ENCODE measurements at places on chromosomes 4 and X. TPM values are rescaled to one million over a fixed set of nuclear protein-coding genes. Genes with fewer than 3 reads are reported as not detected.

MAGEB1 gene
- not detected for total RNA-seq

DNA sequence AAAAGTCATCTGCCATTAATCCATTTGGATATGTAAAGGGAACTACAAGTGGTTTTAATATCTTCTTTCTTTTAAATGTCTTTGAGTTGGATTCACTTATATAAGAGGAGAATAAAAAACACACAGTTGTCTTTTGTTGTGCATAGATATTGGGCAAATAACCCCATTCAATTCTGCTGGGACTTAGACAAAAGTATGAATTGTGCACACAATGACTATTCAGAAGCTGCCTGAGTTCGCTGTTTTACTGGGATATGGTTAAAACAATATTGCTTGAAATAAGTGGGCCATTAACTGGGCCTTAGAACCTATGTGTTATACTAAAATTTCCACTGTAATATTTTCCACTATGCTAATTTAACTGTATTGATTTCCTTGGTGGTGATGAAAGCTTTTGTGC, 71.7 kb downstream of the PCYT1B start:
- no peak overlapping the region for H3K27ac ChIP-seq
- no peaks in the 10 kb centered on the region for H3K27me3 ChIP-seq
- no peak for DNase-seq
- peaks cover 3% of the 10 kb centered on the region for H3K4me1 ChIP-seq
- no peaks in the 10 kb centered on the region for H3K36me3 ChIP-seq

DNA sequence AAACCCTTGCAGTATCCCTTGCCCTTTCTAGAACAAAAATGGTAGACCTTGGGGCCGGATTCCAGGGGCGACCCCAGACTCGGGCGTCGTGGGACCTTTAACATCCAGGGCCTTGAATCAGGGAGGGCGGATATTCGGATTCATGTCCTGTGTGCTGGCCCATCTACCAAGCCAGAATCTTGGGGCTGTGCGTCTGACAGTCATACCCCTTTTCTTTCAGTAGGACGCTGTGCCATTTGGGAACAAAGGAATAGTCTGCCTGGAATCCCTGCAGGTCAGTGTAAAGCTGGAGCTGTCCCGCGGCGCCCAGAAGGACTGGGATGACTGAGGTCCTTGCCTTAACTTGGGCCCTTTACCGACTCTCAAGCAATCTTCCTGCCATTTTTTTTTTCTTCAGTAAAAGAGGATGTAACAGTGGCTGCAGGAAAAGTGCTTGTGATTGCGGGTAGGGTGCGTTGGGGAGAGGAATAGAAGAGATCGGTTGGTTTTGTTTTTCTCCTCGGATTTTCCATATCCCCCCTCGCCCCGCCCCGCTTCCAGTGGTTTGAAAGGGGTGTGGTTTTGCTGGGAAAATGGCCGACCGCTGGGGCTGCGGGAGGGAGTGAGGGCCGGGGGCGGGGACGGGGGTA, 518 bp downstream of the ARMCX1 start:
- H3K27me3 ChIP-seq = peaks cover 9% of the 10 kb centered on the region
- H3K36me3 ChIP-seq = no peaks in the 10 kb centered on the region
- H3K27ac ChIP-seq = no peak overlapping the region
- peak overlapping the region; percentile 70 for H3K4me3 ChIP-seq

FGF16 gene
- total RNA-seq = not detected

CTAG1A gene
- total RNA-seq = not detected

GRCh38 chrX:142156567-142156966, 48.5 kb downstream of the MAGEC2 start:
- no peak overlapping the region for H3K4me3 ChIP-seq
- no peak for DNase-seq
- H3K27ac ChIP-seq = no peak overlapping the region
- H3K36me3 ChIP-seq = no peaks in the 10 kb centered on the region
- no peaks in the 10 kb centered on the region for H3K27me3 ChIP-seq

GRCh38 chr4:183142571-183143550, 43.8 kb downstream of the WWC2 start:
- no peak overlapping the region for H3K27ac ChIP-seq
- no peak overlapping the region for H3K4me3 ChIP-seq
- H3K27me3 ChIP-seq = peaks cover 2% of the 10 kb centered on the region
- no peaks in the 10 kb centered on the region for H3K4me1 ChIP-seq
- DNase-seq = no peak

Data from activated CD4-positive, alpha-beta T cell treated with anti-CD3 and anti-CD28 coated beads for 36 hours (primary cell).